Bone marrow (tissue), 2 donors: ENCODE measurements at places on chromosomes 1 and 21.

GRCh38 chr1:57860325-57860724 is 436.5 kb upstream of the DAB1 start:
- DNase-seq, result no peak

GRCh38 chr1:100184536-100184935 is 6.5 kb upstream of the LRRC39 start:
- DNase-seq, result no peak

- no peak for DNase-seq
Measured at GRCh38 chr1:99829269-99829668, 20.9 kb upstream of the AGL start.

- no peak for DNase-seq
Measured at GRCh38 chr1:213659580-213660547, 327.9 kb upstream of the PROX1 start.

DNA sequence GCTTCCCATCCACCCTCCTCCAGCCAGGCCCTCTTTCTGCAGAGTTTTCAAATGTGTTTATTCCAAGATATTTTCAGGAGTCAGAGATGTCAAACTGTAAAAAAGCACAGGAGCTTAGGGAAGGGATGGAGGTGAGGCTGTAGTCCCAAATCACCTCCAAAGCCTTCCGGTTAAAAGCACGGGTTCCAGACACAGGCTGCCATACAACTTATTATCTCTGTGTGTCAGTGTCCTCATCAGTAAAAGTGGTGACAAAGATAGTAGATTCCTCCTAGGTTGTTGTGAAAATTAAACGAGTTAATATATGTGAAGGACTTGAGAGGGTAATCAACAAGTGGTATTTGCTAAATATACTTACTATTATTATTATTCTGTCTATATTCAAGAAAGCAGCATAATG is 15.1 kb downstream of the S100A7A start:
- no peak for DNase-seq

DNA sequence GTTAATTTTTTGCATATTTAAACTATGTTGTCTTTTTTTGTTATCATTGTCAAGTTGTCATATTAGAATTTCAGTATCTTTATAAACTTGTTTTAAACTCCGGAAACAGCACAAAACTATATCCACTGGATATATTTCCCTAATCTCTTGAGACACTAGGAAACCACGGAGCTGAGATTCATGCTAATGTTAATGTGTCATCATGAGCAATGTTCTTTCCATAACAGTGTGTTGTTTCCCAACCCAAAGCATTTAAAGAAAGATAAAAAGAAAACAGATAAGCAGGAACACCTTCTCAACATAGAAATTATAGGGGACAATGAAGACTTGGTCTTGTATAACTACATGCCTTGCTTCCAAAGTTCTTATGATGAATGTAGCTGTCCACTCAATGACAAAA is 626.2 kb upstream of the TMPRSS15 start:
- no peak for DNase-seq

DNA sequence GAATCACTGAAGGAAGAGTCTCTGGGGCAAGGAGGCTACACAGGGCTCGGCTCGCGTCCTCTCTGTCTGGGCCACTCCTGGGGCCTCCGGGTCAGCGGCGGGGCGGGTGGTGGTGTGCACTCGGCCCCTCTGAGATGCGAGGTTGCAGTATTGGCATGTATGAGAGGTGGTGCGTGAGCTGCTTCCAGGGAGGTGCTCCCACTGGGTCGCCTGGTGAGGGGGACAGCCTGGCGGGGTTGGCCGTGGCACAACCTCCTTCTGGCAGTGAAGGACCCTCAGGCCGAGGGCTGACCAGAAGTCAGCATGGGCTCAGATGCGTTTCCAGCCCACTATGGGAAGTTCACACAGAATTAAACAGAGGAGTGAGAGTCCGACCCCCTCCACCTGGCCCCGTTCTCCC is 38.5 kb upstream of the COL18A1 start:
- no peak for DNase-seq

DNA sequence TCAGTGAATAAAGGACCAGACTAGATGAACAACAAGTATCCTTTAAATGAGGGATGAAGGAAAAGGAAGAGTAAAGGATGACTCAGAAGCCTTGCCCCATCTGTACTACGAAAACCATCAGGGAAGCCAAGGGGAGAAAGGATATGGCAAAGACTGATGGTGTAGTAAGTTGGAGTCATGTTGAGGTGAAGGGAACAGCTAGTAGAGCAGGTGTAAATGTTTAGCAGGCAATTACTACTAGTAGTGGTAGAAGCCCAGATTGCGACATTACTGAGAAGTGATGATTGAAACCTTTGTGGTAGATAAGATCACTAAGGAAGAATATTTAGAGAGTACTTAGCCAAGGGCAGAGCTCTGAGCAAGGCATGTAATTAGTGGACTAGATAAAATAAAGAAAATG is 84.0 kb downstream of the PHTF1 start:
- no peak for DNase-seq

DNA sequence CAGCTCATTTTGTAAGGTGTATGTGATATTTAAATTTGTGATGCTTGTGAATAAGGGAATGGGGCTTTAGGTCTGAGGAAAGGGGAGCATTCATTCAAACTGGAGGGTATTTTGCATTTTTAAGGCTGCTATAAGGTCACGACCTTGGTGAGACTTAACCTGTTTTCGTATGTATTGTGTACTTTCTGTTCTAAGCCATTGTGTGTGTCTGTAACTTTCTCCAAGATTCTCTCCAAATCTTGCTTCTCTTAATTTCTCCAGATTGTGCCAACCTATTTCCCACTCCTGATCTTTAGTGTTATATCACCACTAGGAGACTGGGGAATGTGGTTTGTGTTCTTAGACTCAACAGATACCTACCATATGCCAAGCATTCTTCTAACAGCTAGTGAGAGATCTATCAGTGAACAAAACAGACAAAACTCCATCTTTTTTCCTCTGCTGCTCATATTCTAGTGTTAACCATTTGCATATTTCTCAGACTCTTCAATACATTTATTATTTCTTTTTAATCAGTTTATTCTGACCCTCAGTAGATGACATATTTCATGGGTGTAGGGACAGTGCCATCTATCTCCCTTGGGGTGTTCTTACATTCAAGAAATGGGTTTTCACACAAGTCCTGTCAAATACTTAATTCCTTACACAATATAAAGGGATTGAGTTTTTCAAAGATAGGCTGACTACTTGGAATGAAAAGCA is 27.5 kb downstream of the ATP1B1 start:
- DNase-seq, result no peak

DNA sequence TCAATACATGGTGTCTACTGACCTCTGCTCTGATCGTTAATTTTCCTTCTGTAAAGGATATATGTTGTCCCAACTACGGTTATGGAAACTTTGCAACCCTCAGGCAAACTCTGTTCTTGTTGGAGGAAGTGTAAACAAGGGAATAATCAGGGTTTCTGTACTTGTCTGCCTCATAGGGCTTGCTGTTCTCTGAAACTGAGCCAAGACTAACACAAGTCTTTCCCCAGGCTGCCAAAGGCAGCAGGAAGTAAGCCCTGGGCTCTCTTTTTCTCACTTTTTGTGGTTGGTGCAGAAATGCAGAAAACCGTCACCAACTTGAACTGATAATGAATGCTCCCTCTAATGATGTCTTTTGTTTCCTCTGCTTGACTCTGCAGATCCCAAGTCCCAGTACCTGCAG is 7.6 kb downstream of the CYP4X1 start:
- DNase-seq, result no peak

DNA sequence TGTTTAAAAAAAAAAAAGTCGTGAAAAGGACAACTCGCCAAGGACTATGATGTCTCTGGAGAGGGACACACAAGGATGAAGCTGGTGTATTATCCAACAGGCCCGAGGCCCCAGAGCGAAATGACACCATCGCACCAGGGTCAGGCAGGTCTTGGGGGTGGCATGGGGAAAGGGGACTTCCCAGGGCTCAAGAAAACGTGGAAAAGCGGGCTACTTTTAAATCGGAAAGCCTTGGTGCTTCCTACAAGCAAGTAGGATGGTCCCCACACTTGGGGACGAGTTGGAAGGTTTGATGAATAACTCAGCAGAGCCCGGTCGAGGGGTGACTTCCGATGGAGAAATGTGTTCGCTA is 505 bp upstream of the GNPAT start:
- no peak for DNase-seq

DNA sequence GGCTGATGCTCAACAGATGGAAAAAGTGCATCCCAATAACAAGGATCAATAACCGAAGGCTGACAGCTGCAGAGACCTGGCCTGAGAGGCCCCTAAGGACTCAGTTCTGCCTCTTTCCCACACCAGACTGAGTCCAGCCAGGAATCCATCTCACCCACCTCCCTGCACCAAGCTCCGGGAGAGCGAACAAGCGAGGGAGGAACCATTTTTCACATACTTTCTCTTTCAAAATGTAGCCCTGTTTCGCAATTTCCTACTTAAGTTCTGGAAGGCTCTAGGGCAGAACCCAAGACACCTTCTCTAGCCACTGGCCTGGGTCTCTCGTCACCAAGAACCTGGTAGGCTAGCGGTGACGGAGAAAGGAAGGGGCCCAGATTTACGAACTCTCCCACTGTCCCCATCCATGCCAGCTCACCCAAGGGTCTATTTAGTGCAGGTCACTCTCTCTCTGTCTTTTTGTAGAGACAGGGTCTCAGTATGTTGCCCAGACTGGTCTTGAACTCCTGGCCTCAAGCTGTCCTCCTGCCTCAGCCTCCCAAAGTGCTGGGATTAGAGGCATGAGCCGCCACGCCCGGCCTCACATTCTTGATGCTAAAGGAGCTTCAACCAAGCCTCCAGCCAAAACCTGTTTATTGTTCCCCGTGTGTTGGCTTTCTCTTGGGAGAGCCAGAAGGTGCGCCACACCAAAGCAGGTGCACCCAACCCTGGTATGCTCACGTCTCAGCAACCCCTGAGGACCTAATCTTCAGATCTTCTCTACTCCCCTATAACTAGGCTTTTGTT is 10.9 kb upstream of the GNL2 start:
- no peak for DNase-seq

GRCh38 chr1:84208935-84209334 is 64.9 kb downstream of the PRKACB start:
- DNase-seq, result no peak

GRCh38 chr21:33268737-33269441 is 2.7 kb downstream of the IL10RB start:
- DNase-seq, result no peak

DNA sequence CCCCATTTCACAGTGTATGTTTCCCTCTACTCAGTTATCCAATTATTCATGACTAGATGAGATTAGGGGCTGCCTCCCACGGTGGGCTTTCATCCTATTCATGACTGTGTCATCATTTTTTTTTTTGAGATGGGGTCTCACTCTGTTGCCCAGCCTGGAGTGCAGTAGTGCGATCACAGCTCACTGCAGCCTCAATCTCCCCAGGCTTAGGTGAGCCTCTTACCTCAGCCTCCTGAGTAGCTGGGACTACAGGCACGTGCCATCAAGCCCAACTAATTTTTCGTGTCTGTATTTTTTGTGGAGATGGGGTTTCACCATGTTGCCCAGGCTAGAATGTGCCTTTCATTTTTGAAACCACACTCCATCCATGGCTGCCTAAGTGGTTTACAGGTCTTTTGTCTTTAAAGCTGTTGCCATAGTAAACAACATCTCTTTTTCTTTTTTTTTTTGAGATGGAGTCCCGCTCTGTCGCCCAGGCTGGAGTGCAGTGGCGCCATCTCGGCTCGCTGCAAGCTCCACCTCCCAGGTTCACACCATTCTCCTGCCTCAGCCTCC is 60.0 kb downstream of the PIK3CD start:
- DNase-seq, result no peak

DNA sequence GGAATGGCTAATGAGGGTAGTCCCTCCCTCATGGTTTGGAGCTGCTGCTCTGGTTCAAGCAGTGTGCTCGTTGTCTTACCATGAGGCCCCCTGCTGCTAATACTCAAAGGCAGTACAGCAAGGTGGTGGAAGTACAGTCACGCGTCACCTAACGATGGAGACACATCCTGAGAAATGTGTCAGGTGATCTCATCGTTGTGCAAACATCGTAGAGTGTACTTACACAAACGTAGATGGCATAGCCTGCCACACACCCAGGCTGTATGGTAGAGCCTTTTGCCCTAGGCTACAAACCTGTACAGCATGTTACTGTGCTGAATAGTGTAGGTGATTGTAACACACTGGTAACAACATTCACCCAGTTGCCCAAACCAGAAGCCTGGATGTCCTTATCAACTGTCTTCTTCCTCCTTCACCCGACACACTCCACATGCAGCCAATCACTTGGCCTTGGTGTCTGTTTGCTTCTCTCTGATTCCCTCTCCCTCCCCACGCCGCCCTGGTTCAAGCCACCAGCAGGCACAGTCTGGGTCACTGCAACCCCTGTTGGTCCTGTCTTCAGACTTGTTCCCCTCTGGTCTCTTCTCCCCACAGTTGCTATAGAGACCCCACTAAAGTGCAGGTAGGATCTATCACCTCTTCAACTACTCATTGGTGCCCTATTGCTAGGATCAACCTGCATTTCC is 6.0 kb upstream of the KCNA2 start:
- DNase-seq, result no peak

DNA sequence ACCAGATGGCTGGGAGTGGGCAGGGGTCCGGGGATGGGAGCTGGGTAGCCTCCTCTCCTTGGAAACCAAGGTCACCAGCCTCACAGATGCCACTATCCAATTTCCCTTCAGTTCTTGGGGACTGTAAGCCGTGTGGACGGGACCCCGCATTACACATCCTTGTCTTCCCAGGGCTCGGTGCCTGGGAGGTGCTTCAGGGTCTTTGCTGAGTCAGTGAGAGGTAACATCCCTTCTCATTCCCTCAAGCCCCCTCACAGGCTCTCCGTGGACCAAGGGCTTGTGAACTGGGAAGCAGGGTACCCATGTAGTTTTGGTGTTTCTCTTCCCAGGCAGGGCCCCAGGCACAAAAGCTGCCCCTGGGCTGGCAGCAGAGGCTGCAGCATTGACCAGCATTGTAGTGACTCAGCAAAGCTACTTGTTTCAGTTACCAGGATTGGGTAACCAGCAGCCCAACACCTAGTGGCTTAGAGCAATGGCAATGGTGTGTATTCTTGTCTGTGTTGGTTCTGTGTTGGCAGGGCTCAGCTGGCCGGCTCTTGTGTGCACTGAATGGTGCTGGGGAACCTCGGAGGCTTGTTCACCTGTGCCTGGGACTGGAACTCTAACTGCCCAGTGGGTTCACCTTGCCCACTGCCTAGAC is 24.6 kb upstream of the PCBP3 start:
- no peak for DNase-seq

DNA sequence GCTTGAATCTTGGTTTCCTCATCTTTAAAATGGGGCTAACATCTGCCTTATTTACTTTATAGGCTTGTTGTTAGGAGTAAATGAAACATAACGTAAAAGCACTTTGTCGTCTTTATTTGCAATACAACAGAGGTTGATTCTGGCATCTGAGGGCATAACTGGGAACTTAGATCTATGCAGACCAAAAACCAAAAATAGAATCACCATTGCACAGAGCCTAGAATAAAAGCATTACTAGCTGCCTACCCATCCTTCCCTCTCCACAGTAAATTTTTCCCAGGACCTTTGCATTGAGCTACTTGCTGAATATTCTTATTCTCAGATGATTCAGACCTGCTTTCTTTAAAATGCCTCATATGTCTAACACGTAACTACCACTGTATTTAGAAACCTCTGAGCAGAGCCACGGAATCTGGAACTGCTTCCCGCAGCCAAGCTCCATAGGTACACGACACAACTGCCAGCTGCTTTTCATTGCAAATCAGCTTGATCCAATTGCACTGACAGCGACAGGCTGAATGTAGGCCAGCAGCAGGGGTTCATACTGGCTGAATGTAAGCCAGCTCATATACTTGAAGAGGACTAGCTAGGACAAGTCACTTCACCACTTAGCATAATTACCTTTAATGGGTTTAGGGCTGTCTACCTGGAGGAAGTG is 33.2 kb upstream of the SERBP1 start:
- DNase-seq, result no peak
